Prostate gland (tissue), 2 donors: ENCODE measurements at places on chromosomes 3 and 15. TPM values are rescaled to one million over a fixed set of nuclear protein-coding genes. Genes with fewer than 3 reads are reported as not detected.

DNA sequence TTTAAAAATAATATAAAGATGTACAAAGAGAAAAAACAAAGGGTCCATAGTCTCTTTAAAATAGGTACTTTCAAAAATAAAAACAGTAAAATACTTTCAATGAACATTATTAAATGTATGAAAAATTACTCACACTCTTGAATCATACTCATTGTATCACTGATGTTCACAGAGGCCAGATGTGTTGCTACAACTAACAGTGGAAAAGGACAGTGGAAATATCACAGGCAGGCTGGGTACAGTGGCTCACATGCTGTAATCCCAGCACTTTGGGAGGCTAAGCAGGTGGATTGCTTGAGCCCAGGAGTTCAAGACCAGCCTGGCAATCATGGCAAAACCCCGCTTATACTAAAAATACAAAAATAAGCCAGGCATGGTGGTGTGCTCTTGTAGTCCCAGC, 26.8 kb downstream of the NPHP3 start:
- H3K4me3 ChIP-seq, result no peak overlapping the region
- H3K27me3 ChIP-seq, result no peaks in the 10 kb centered on the region
- no peak overlapping the region for H3K27ac ChIP-seq

GRCh38 chr15:27418726-27419125, 447.7 kb downstream of the GABRG3 start:
- H3K36me3 ChIP-seq, result no peaks in the 10 kb centered on the region
- no peak for DNase-seq
- no peak overlapping the region for H3K27ac ChIP-seq

- H3K27ac ChIP-seq, result peak overlapping the region; percentile 58
- H3K4me1 ChIP-seq, result peaks cover 23% of the 10 kb centered on the region
- H3K27me3 ChIP-seq, result no peaks in the 10 kb centered on the region
- peak overlapping the region; percentile 55 for H3K4me3 ChIP-seq
- no peak for DNase-seq
- no peaks in the 10 kb centered on the region for H3K36me3 ChIP-seq
Observed at GRCh38 chr3:52537726-52538421, 1.5 kb downstream of the UQCC5 start.

DNA sequence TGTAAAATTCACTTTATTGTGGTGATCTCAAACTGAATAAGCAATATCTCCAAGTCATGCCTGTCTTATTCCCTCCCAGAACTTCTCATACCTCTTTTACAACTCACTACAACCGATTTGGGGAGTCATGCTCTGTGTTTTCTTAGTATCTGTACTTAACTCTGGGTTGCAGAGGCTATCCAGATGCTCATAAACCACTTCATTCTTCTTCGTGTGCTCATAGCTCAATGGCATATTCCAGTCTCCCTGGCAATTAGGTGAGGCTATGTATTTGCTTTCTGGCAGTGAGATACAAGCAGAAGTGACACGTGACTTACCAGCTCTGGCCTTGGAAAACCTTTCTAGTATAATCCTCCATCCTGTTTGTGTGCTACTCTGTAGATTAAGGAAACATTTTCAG, 360.9 kb downstream of the ZNF385D start:
- no peaks in the 10 kb centered on the region for H3K27me3 ChIP-seq
- no peak for DNase-seq
- no peak overlapping the region for H3K4me3 ChIP-seq
- H3K27ac ChIP-seq, result no peak overlapping the region

DNA sequence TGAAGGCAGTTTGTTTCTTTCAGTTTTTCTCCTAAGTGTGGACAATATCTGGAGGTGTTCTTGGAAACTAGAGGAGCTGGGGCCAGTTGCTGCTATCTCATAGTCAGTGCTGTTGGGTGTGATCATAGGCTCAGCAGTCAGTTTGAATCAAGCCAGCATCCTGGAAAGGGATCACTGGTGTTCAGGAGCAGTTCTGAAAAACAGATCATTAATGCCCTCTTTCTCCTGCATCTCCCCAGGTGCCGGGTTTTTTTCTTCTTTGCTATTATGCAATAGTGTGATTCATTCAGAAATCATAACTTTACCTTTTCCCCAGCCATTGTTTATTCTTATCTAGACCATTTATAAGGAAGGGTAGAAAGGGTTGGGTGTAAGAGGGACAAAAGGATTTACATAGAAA, 24.0 kb downstream of the LNP1 start:
- no peaks in the 10 kb centered on the region for H3K4me1 ChIP-seq
- H3K27ac ChIP-seq, result no peak overlapping the region
- H3K27me3 ChIP-seq, result no peaks in the 10 kb centered on the region
- no peak for DNase-seq
- no peaks in the 10 kb centered on the region for H3K36me3 ChIP-seq

GRCh38 chr3:25097023-25097422, 331.0 kb upstream of the RARB start:
- no peaks in the 10 kb centered on the region for H3K36me3 ChIP-seq
- H3K4me3 ChIP-seq, result no peak overlapping the region
- H3K27ac ChIP-seq, result no peak overlapping the region
- DNase-seq, result no peak

- H3K27me3 ChIP-seq, result no peaks in the 10 kb centered on the region
- H3K27ac ChIP-seq, result no peak overlapping the region
- no peaks in the 10 kb centered on the region for H3K36me3 ChIP-seq
- H3K4me1 ChIP-seq, result no peaks in the 10 kb centered on the region
- DNase-seq, result no peak
Observed at GRCh38 chr3:82520846-82521245, 759.4 kb upstream of the GBE1 start.

DNA sequence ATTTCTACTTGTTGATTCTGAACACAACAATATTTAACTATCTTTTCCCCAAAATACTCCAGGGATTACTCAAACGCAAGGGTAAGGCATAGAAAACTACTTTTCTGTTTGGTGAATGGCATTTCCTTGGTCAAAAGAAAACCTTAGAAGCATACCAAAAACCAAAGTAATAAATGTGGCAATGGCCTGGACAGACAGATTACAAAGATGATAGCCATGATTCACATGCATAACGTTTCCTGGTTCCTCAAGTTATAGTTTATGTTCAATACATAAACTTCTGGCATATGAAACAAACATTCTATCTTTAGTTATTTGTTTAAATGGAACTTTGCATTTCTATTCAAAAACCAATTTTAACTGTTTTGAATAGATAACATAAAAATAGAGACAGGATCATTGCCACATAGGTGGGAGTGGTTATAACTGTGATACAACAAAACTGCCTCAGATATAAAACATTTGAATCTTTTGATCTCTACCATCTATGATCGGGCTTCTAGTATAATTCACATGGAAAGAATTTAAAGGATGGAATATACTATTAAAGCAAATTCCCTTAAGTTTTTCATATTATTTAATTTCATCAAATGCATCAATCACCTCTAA, 32.1 kb downstream of the FOXP1 start:
- H3K36me3 ChIP-seq, result no peaks in the 10 kb centered on the region
- H3K27ac ChIP-seq, result no peak overlapping the region
- H3K4me3 ChIP-seq, result no peak overlapping the region

GRCh38 chr3:15405448-15406050, 21.8 kb downstream of the METTL6 start:
- H3K36me3 ChIP-seq, result no peaks in the 10 kb centered on the region
- H3K27ac ChIP-seq, result no peak overlapping the region
- peak; percentile 18 for DNase-seq
- no peaks in the 10 kb centered on the region for H3K4me1 ChIP-seq
- H3K4me3 ChIP-seq, result no peak overlapping the region

The CEP70 gene
- 38.0 TPM for total RNA-seq

- H3K4me1 ChIP-seq, result peaks cover 18% of the 10 kb centered on the region
Observed at GRCh38 chr3:128345196-128345595, 121.5 kb downstream of the DNAJB8 start.
